ENCODE measurements at places on chromosomes 11 and 22.

- DNase-seq: no peak
These were observed 68.2 kb upstream of the BMAL1 start for GRCh38 chr11:13209379-13209778.

DNA sequence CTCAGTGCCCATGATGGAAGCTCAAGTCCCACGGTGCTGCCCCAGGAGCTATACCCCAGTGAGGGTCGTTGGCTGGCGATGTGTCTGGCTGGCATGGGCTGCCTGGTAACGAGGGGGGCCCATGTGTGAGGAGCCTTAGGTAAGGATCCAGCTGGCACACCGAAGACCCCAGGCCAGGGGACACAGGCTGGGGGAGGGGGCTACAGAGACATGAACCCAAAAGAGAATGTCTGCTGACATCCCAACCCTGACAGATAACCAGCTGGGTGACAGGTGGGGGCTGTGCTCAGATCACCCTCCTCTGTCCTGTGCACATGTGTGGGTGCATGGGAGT, 39.2 kb downstream of the RTN4R start:
- DNase-seq: no peak

DNA sequence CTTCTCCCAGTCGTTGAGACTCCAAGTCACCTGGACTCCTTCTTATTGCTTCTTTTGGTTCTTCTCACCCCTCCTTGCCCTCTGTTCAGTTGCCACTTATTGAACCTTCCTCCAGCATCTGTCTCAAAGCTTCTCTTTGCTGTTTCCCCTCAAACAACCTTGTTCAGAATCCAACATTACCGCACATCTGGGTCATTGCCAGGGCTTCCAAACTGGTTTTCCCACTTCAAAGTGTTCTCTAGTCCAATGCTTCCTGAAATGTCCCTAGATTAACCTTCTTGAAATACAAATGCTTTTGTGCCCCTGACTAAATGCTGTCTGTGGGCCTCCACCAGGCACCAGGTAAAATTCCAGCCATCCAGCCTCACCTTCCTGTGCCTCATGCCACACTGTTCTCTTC, 100.8 kb upstream of the TTC12 start:
- DNase-seq: no peak

DNA sequence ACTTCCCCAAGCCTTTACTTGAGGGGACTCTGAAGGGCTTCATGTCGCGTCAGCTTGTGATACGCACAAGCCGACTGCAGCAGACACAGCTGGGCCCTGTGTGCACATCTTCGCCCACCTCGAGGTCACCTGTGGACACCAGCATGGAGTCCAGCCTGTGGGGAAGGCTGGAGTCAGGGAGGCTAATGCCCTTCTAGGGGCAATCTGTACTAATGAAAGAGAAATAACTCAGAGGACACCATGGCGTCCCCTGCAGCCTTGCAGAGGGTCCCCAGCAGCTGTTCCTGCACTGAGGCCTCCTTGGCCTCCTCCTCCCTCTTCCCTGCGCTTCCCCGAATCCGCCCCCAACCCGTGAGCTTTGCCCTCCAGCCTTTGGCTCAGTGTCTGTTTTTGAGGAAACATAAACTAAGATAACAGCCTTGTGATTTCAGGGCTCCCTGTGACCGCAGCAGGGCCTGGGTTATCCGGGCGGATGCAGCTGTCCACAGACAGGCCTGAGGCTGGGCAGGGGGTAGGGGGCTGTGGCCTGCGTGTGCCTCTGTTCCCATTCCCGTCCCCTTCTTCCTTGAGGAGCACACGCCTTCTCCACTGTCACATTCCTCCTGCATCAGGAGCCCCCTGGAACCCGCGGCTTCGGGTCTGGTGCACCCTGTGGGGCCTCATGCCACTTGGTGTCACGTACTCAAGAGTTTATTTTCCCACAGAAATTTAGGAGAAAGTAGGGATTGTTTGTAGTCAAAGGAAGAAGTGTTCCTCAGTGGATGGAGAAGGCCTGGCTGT, 25.0 kb downstream of the KRTAP5-5 start:
- no peak for DNase-seq

- no peak for DNase-seq
These were observed 5.1 kb downstream of the EFEMP2 start for GRCh38 chr11:65867284-65868071.

DNA sequence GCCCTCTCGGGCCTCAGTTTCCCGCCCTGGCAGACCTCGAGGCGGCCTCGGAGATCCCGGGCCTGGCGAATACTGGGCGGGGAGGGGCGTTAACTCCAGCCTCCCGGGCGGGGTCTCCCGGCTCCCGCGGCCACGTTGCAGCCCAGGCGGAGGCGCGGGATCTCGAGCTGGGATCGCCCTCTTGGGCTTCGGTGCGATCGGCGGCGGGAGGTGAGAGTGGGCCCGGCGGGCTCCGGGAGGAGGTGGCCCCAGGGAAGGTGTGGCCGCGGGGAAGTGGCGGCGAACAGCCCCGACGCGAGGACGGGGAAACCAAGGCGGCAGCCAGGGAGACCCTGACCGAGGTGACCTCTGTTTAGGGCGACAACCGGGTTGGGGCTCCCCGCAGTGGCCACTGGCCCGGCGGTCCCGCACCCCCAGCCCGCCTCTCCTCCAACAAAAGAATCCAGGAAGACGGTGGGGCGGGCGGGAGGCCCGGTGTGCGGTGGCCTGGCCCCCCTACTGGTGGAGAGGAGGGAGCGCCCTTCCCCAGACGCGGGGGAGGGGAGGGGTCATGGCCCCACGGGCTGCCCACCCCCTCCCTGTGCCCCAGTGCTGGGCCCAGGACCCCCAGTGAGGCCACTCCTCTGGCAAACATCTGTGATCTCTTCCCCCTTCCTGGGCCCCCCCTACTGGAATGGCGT, at the start of gene PHETA2:
PHETA2 (plus strand) TSS at position 117 of the 680 bp plus-strand sequence. CDS start 3,046 bp downstream, outside the sequence.
- peak; percentile 65 for DNase-seq

- DNase-seq: no peak
These were observed 31.3 kb upstream of the CTTN start for GRCh38 chr11:70367071-70367470.

GRCh38 chr11:64787526-64788320, 9.4 kb upstream of the SF1 start:
- DNase-seq: peak; percentile 36

- DNase-seq: no peak
These were observed 32.3 kb downstream of the OR10A6 start for GRCh38 chr11:7898666-7899283.

DNA sequence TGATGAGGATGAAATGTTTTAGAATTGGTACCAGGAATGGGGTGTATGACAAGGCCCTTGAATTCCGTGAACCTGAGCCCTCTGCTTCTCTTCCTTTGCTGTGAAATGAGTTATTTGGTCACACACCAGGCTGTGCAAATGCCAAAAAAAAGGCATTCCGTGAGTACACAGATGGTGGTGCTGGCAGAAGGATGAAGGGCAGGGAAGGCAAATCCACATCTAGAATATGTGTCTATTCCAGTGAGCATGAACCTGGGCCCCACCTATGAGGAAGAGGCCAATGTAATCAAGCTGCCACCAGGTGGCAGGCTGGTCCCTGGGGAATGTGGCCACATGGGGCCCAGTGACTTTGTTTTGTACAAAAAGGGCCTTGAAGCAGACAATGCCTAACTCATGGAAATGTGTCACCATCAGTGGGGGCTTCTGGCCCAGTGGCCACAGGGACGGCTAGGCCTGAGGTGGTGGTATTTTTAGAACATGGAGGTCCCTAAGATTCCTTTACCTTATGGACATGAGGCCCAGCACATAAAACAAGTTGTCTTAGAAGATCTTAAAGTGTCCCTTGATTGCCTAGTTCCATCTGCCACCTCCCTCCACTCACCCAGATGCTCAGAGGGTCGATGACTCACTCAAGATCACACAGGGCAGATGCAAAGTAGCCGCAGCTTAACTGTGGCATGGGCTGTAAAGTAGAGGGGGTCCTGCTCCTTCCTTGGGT, 3.9 kb upstream of the RNF215 start:
- peak; percentile 67 for DNase-seq

GRCh38 chr11:47485107-47485506, 36.2 kb upstream of the RAPSN start:
- DNase-seq: no peak

DNA sequence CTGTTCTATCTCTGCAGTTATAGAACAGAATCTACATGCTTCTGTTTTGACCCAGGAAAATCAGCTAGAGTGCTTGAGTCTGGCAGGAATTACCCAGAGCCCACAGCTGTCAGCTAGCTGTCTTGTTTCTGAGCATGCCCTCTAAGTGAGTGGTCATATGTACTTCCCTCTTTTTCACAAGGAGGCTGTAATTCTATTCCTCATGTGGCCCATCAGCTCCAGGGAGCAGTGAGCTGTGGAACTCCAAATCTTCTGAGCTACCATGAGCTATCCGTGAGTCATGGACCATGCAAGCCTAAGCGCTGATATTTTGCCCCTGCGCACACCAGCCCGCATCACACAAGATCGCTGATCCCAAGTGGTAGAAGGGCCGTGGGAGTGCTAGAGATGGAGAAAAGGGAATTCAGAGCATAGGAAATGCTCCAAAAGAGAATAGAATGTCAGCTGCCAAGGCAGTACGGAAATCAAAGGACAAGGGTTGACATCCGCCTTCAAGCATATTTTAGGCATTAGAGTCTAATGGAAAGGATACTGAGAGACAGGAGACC, 5.4 kb downstream of the FJX1 start:
- DNase-seq: peak; percentile 88

DNA sequence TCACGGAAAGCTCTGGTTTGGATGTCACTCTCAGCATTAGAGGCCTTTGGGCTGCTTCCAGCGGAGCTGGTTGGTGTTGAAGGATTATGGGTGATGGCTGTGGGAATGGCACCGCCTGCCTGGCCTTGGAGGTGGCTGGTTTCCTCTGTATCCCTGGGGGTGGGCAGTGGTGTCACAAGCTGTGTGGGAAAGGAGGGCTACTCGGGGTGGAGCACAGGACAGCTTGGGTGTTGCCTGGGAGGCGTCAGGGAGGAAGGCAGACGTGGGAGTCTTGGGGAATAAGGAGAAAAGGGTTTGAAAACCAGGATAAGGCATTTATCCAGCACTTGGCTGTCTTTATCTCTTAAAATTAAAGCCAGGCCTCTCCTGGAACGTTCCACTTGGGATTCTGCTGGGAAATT, 71.8 kb downstream of the ADAMTS15 start:
- no peak for DNase-seq

- peak; percentile 25 for DNase-seq
These were observed 168.9 kb downstream of the MIAT start for GRCh38 chr22:26825960-26826935.

- no peak for DNase-seq
These were observed 16.6 kb upstream of the SCGB1D4 start for GRCh38 chr11:62315431-62315830.
